ENCODE measurements at places on chromosomes 16 and 17.

GRCh38 chr16:88855176-88855575 lies 1.6 kb downstream of the GALNS start:
- no peak for DNase-seq

DNA sequence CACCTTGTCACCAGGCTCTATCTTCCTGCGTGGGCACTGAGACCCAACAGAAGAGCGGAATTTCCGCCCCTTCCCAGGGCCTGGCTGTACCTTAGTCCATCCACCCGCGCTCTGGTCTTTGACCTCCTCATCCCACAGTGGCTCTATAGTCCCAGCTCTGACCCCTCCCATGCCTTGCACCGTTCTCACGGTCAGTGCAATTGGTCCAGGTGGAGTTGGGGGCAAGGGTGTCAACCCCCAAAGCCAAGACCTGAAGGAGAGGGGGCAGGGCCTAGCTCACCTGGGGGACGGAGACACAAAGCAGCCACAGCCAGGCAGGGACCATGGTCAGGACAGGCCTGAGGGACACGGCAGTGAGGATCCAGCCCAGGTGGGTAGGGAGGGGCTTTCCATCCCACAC lies 944 bp downstream of the CDH16 start:
- DNase-seq: no peak

GRCh38 chr16:54931120-54932014 lies 702 bp downstream of the IRX5 start:
- DNase-seq: peak; percentile 22

GRCh38 chr16:86383488-86384262 lies 126.7 kb upstream of the FOXF1 start:
- no peak for DNase-seq

- no peak for DNase-seq
These were observed 24.0 kb upstream of the ALDH3A1 start for GRCh38 chr17:19771971-19772630.

GRCh38 chr17:40171750-40172149 lies 5.5 kb upstream of the RAPGEFL1 start:
- no peak for DNase-seq

DNA sequence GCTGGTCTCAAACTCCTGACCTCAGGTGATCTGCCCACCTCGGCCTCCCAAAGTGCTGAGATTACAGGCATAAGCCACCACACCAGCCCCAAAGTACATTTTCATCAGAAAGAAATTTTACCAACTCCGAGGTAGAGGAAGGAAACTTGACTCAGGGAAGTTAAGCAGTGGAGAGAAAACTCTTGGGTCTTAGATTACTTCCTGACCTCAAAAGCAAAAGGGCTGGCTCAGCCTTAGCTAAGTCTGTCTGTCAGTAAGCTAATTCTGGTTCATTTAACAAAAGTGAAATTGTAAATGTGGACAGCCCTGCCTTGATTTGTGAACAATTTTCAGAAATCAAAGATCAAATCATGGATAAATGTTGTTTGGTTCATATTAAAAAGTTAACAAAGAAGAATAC lies 30.6 kb downstream of the MAP2K6 start:
- DNase-seq: no peak

DNA sequence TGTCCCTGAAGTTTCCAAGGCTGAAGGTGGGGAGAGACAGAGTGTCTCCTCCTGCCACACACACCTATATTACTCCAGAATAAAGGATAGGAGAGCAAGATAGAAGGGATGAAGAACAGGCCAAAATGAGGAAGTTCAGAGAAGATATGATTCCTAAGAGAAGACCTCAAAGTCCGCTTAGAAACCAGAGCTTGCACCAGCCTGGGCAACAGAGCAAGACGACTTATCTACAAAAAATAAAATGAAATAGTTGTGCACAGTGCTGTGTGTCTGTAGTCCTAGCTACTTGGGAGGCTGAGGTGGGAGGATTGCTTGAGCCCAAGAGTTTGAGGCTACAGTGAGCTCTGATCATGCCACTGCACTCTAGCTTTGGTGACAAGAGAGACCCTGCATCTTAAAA lies 128.2 kb downstream of the HS3ST3B1 start:
- DNase-seq: no peak

- no peak for DNase-seq
These were observed 28.8 kb upstream of the RNF43 start for GRCh38 chr17:58446086-58446485.

DNA sequence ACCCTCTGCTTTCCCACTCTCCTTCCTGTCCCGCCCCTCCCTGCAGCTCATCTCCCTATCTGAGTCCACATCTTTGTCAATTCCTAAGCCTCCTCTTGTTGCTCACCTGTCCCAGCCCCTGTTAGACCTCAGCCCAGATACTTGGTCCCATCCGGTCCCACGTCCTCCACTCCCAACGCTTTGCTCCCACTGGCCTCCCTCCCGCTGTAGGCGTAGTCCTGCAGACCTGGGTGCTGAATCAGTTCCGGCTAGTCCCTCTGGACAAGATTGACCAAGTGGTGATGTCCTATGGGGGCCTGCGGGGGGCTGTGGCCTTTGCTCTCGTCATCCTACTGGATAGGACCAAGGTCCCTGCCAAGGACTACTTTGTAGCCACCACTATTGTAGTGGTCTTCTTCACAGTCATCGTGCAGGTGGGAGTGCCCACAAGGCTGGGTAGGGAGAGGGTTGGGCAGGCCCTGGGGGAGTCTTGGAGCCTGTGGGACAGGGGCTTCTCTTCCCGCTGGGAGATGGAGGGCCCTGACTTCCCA lies 8.0 kb downstream of the SLC9A5 start:
- DNase-seq: no peak

- no peak for DNase-seq
These were observed 68.6 kb downstream of the ZZEF1 start for GRCh38 chr17:4073983-4074830.

- no peak for DNase-seq
These were observed 107.9 kb downstream of the AIPL1 start for GRCh38 chr17:6327007-6327406.

DNA sequence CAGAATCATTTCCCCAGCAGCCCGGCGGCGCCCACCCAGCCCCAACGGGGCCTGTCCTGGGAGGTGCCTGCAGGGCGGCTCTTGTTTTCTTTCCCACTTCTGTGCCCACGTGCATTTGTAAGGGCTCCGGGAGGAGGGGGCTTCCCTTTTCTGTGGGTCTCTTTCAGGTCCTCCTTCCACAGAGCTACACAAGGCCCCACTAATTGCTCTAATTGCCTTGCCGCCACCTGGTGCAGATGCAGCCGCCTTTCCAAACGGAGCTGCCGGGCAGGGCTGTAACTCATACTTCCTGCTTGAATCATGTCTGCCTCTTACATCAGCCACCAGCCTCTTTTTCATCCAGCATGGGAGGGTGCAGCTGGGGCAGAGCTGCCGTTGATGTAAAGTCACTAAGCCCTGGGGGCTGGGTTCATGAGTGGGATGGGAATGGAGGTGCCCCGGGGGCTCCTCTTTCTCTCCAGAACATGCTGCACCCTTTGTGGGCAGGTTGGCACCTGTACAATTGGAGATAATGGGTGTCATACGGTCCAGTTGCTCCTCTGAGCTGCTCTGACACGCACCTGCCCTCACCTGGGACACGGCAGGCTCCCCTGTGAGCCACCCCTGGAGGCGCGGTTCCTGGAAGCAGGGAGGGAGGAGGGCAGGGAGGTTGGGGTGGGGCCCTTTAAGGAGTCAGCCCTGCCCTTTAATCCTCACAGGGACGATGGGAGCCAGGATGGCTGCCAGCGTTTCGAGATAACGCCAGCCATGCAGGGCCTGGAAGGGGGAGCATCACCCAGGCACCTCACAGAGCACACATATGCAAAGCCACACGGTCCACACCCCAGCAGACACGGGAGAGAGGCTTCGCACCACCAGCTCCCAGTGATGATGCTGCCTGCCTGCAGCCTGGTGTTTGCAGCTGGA lies 41.1 kb upstream of the KLHDC4 start:
- DNase-seq: no peak

- no peak for DNase-seq
These were observed 14.7 kb downstream of the ABCA3 start for GRCh38 chr16:2325791-2326190.

DNA sequence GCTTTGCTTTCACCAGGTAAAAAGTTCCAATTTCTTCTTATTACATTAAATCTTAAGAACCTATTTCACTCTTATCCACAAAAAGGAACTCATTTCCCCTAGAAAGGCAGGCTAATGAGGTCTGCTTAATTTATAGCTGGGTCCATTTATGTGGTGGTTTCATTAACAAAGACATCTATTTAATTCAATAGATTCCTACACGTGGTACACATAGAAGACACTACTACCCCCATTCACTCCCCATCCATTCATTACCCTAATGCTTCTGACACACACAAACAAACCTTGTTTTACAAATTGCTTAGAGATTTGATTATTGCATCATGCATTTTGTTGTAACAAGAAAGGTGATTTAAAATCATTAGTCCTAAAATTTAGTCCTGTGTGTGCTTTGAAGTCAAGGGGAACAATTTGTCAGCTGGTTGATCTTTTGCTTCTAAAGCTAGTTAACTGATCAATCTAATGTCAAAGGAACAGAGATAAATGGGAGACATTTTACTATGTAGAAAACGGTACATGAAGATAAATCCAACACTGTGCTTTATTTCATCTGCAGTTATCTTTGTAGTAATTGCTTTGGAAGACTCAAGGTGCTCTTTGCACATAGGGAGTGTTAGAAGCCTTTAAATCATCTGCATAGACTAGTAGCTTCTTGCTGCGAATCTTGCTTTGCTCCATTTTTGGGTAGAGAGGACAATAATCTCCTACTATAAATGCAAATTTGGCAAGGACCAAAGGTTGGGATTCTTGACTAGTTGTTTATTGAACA lies 379.2 kb downstream of the CDH11 start:
- no peak for DNase-seq

DNA sequence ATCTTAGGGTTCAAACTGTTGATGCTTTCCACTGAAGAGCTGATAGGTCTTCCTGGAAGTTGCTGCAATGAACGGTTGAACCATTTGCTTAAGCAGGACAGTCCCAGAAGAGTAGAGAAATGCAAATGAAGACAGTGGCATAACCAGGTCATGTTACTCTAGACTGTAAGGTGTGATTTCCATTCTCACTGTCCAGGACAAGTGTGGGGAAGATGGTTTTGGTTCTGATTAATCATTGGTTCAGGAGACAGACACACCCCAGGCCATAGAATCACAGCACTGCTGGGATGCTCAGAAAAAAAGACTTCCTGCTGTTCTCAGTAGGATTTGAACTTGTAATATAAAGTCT lies 34.8 kb upstream of the XYLT2 start:
- no peak for DNase-seq

DNA sequence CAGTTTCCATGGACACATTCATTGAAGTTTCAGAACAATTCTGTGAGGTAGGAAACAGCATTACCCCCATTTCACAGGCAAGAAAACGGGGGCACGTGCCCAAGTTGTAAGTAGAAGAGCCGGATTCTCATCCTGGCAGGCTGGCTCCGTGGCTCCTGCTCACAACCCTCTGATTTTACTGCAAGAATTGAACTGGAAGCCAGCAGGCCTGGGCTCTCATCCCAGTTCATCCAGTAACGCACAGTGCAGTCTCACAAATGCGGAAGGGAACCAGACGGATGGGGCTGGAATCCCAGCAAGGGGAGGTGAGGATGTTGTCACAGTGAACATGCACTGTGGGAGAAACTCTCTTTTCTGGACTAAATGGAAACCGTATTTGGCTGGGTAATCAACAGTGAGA lies 40.7 kb upstream of the DOC2B start:
- DNase-seq: no peak

- no peak for DNase-seq
These were observed 324.1 kb downstream of the ZFHX3 start for GRCh38 chr16:72723781-72724180.

GRCh38 chr16:6646891-6647290 lies 685.8 kb upstream of the RBFOX1 start:
- no peak for DNase-seq

All from left kidney (tissue), 8 donors.